ENCODE measurements at places on chromosomes 11 and 22.

- no peak for DNase-seq
Observed at GRCh38 chr11:7448201-7448600, 37.1 kb upstream of the OLFML1 start.

DNA sequence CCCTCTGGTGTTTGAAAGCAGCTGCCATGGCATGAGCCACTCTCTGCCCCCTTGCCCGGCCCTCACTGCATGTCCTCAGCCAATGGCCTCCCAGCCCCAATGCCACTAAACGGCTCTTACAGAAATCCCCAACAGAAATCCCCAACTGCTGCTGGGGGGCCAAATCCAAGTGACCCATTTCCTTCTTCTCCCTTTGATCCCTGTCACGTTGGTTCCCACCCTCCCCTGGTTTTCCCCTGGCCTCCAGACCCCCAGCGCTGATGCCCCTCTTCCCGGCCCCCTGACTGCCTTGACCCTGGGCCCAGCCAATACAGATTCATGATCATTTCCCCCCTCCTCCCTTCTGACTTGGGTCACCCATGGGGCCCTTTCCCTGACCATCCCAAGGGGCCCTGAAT is 30.9 kb downstream of the IGLL1 start:
- DNase-seq, result no peak

DNA sequence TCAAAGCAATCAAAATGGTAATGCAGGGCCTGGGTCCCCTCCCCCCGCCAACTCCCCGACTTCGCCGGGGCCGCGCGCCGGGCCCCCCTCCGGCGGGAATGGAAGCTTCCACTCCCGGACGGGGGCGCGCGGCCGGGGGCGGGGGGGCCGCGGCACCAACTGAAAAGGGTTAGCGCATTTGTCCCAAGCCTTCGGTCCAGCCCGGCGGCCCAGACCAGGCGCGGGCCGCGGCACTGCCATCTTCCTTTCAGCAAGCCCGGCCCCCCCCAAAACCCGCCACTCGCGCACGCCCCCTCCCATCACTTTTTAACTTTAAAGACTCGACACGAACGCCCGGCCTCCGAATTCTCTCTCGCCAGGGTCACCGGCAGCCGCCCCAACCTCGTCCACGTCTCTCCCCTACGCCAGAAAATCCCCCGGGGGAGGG is 2.8 kb downstream of the PHF21B start:
- DNase-seq, result no peak

DNA sequence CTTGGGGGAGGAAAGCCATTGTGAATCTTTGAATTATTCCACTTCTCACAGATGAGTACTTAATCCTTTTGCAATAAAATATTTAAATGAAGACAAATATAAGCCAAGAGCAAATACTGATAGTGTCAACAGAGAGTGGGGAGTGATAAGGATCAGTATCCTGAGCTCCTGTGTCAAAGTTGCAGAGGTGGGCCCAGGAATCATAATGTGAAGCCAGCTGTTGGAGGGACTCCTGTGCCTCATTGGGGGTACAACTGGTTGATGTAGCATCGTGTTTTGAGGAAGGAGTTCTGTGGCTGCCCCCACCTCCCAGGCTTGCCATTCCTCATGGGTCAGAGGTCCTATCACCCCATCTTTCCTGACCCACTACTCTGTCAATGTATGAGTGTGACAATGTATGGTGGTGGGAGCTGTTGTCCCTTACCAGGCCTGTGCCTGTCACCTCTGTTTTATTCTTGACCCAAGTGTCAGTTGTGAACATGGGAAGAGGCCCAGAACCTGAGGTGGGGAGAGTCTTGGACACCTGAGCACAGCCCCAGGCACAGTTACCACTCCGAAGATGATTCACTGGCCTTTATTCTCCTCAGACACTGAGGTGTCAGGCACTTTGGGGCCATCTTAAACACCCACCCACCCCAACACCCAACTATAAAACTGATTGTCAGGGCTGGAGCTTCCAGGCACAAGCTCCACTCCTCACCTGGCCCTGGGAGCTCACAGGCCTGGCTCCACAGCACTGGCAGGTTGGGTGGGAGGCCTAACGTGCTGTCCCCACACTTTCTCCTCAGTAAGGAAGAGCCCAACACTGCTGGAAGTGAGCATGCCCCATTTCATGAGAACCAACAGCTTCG is 38.4 kb downstream of the KCNQ1OT1 start:
- no peak for DNase-seq

DNA sequence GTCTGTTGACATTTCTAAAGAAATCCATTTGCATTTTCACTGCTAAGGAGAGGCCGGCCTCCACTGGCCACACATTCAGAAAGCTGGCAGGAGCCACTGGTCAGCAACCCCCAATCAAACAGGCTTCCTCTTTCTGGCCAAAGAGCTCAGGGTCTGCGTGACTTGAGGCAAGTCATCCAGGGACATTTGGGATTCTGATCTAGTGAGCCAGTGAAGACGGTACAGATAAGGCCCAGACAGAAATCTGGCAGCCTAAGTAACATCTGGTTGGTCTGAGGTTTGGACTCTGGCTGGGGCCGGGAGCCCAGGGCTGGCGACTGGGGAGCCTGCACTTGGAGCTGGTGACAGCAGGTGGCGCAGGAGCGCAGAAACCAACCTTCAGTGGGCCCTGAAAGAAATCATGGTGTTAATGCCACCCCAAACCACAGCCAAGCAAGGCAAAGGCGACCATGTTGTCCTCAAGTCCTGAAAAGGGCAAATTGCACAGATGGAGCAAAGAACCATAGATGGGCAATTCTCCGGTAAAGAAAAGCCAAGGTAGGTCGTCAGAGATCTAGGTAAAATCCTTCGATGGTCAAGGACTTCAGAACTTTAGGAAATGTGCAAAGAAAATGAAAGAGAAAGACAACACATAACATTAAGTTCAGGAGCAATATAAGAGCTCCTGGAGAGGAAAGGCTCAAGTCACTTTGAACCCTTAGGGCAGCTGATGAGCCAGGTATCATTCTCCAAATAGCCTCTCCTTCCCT is 99.4 kb upstream of the BLID start:
- DNase-seq, result no peak

- DNase-seq, result no peak
Observed at GRCh38 chr22:27808451-27809225, 7.1 kb upstream of the MN1 start.

DNA sequence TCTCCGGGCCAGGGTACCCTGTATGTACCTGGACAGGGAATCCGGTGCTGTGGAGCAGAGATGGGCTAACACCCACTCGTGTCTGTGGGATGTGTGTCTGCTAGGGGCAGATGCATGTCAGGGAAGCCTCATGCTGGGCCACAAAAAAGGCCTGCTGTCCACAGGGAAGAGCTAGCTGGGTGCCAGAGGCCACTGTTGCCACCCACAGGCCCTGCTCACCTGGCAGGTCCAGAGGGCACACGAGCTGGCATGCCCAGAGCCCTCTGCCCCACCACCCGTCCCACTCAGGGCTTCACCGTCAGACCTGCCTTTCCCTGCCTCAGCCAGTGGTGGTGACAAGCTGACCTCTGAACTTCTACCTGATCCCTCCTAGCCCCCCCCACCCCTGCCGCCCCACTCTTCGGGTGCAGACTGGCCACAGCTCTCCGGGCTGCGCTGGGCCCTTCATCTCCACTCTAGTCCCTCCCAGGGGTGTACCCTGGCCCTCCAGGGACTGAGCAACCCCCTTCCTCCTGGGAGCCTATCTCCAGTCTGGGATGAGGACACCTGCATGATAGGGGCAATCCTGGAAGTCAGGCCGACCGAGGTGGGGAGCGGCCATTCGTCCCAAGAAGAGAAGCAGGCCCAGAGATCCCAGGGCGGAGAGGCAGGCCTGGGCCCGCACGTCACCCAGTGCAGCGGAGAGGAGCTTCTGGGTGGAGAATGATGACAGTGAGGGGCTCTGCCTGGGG is 1.4 kb downstream of the SLC25A22 start:
- DNase-seq, result no peak

DNA sequence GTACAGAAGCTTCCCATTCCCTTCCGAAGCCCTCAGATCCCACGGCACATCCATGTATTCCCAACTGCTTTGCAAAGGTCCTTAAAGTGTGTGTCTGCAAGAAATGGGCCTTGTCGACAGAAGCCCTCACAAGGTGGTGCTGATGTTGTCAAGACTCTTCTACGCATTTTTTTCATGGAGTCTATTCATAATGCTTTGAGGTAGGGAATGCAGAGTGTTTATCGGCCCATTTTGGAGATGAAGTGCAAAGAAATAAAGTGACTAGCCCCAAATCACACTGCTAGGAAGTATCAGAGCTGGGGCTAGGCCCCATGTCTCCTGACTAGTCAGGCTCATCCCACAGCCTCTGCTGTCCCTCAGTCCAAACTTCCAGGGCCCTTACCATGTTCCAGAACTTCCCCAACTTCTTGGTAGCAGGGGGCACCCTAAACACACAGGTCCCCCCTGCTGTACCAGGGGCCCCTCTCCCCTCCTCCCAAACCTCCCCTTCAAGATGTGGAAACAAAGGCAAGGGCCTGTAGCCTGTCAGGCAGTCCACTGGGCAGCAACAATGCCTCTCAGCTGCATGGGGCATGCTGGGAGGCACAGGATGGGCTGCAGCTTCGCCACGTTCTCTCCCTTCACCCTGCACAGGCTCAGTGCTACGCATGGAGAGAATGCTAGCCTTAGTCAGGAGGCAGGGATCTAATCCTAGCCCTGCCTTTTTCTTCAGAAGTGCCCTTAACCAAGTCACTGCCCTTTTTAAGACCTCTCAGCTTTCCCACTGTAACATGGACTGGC is 7.8 kb downstream of the IL18BP start:
- DNase-seq, result no peak
